HL-60 (cell line): ENCODE measurements at places on chromosomes 7 and 10.
A peak's percentile ranks its signal among the peaks of the same experiment; 100 is the strongest.

DNA sequence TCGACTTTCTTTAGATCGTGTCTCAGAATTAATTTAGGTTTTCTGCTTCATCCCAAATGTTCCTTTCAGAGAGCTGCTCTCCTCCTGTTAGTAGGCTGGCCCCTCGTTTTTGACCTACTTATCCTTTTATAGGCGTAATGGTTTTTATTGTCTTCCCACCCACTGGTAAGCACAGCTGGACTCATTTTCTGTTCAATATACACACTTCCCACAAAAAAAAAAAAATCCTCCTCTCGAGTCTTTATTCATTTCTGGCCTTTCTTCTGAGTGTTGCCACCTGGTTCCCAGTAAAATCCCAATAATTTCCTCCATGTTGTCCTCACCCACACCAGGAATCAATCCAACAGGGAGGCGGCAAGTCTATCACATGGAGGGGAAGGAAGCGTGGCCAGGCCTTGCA lies 970.2 kb upstream of the CELF2 start:
- DNase-seq: no peak

DNA sequence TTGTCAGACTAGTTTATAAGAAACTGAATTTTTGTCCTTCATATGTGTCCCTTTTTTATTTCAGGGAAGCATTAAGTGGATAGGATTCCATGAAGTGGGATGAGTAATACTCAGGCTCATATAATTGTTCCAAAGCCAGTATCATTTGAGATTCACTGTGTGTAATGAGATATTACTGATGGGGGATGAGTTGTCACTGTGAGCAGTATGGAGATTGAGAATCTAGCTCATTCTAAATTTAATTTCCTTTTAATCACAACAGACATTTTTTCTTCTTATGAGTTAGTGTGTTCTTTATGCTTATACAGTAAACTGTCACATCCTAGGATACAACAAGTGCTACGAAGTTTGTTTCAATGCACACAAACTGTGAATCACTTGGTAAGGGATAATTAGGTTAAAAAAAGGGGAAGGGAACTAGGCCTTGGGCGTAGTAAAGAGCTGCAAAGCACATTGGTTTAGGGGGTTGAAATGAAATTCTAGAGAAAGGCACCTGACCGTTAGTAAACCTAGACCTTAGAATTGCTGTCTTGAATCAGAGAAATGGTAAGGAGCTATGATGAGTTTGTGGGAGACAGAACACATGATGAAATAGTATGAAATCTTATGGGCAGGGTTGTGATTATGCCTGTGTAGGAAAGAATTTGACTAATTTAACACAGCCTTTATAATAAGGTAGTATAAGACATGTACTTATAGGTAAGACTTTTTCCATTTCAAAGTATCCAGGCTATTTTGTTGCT lies 153.4 kb downstream of the MLLT10 start:
- DNase-seq: no peak

GRCh38 chr10:62266611-62267010 lies 2.0 kb downstream of the RTKN2 start:
- DNase-seq: no peak

DNA sequence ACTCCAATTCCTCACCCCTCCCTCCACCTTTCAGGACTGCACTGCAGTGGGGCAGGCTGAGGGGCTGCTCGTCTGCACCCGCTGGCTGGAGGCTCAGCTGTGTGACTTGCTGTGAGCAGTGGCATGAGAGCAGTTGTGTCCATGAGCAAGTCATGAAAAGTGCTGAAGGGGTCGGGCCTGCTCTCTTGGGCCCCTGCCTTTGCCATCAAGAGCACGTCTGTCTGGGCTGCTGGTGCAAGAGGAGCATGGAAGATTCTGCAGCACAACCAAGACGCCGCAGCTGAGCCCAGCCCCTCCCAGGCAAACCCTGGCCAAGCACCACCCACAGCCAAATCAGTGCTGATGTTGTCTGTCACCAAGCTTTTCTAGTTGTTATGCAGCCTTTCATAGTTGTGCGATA lies 284.3 kb downstream of the TCERG1L start:
- no peak for DNase-seq

GRCh38 chr7:68321076-68321639 lies 1277.1 kb upstream of the AUTS2 start:
- DNase-seq: no peak

- DNase-seq: no peak
These were observed 7.9 kb downstream of the STMP1 start for GRCh38 chr7:135670179-135670578.

DNA sequence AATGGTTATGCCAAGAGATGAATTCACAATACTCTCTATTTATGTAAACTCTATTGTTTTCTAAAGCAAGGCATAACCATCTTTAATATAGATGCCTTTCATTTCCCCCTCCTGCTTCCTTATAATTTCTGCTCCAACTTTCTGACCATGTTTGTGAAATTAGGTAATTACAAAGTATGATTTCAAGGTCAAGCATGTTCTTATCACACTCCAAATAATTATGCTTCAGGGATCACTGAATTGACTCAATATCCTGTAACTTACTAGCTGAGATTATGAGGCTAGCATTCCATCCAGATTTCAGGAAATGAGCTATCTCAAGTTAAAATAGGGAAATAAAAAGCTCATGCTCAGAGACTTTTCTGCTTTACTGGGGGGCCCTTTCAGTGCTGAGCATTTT lies 655.9 kb upstream of the IGFBP3 start:
- no peak for DNase-seq

DNA sequence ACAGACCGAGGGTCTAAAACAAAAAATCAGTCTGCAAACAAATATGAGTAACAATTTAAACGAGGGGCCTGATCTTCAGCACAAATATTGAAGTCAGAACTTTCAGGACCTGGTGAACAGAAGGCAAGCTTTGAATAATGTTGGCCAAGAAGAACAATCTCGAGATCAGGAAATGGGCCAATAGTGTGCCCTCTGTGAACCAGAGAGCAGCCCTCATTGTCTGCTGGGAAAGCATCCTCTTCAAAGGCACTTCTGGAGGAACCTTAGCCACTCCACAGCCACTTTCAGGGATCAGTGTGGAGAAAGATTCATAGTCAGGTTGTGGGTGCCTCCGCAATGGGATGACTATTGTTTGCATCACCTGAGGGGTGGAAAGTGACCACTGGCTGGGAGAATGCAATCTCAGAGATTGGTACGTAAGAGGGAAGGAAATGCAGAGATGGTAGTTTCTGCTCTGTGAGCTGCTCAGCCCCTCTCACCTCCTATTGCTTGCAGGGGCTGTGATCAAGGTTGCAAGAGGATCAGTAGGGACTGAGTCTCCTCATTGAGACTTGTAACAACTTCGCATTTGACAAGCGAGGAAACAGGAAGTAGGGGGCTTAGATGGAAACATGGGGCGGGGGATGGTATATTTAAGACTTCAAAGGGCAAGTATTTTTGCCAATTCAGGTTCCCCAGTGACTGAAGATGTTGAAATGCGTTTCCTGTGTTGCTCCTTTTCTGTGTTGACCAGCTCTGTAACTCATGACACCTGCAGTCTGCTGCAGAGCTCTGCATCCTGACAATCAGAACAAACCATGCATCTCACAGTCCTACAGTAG lies 28.4 kb upstream of the IFRD1 start:
- DNase-seq: peak; percentile 86

DNA sequence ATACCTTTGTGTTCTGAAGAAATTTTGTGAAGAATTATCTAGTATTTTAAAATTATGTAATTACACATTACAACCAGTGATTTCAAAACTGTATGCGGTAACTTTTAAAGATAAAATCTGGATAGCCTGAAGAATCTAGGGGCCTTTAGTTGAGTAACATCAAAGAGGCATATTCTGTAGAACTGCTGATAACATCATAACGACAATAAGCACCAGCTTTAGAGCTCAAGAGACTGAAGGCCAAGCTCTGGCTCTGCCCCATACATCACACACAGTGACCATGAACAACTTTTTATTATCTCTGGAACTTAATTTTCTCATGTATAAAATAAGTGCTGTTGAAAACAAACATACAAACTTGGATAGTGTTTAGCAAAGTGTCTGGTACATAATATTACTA lies 121.1 kb upstream of the RHOBTB1 start:
- DNase-seq: no peak
